ENCODE measurements at places on chromosomes 16 and 17.

DNA sequence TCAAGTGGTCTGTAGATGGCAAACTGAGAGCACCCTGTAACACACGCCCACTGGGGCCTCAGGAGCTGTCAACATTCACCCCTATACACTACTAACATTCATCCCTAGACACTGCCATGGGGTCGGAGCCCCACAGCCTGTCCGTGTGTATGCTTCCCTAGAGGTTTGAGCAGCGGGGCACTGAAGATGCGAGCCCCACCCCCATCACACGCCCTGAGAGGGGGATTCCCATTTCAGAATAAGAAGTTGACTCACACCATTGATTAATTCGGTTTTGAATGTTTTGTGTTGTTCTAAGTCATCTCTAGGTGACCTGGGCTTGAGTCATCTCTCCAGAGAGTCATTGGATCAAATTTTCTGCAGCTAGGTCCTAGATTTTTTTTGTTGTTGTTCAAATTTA, 37.3 kb upstream of the MMD start:
- DNase-seq = peak; percentile 27

GRCh38 chr17:58317421-58318064, 11.1 kb downstream of the TSPOAP1 start:
- DNase-seq = peak; percentile 87

DNA sequence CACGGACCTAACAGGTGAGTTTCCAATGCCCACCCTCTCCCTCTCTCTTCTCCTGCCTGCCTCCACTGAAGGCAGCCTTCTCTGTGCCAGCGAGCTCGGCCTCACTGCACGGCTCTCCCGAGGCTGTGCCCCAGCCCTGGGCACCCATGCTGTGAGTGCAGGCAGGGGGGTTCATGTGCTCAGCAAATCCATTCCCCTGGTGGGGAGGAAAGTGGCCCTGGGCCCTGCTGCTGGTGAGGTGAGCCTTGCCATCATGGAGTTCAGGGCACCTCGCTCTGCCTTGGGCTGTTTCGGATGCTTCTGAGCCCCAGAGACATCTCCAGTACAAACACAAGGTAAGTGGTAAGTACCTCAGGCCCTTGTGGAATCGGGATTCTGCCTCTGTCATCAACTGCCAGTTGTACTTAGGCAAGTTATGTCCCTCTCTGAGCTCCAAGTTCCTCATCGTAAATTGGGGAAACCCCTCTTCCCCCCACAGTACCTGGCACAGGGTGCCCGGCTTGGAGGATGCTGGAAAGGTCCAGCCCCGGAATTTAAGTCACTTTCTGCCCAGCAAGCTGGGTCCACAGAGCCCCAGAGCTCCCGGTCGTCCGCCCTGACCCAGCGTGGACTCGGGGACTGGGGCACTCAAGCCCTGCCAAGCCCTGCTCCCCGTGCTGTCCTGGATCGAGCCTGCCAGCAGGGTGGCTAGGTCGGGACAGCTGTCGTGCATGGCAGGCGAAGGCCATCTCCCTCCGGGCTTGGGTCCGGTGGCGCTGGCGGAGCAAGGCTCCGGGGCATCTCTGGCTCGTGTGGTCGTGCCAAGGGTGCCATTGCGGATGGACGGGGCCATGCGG, 684 bp upstream of the NUDT16L1 start:
- DNase-seq = peak; percentile 66

DNA sequence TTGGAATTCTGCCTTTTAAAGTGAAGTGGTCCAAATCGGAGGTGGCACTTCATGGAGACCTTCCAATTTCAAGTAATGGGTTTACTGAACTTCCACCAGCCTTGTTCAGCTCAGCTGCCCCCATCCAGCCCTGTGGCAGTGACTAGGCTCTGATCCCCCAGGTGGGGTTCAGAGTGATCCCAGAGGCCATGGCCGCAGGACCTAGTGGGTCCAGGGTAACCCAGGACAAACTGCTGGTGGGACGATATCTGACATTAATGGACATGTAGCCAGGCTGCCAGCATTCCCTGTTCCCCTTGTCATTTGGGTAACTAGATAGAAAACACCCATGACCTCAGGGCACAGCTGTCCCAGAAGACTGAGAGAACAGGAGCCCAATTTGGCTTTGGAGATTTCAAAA, 209.9 kb downstream of the GSG1L start:
- no peak for DNase-seq

DNA sequence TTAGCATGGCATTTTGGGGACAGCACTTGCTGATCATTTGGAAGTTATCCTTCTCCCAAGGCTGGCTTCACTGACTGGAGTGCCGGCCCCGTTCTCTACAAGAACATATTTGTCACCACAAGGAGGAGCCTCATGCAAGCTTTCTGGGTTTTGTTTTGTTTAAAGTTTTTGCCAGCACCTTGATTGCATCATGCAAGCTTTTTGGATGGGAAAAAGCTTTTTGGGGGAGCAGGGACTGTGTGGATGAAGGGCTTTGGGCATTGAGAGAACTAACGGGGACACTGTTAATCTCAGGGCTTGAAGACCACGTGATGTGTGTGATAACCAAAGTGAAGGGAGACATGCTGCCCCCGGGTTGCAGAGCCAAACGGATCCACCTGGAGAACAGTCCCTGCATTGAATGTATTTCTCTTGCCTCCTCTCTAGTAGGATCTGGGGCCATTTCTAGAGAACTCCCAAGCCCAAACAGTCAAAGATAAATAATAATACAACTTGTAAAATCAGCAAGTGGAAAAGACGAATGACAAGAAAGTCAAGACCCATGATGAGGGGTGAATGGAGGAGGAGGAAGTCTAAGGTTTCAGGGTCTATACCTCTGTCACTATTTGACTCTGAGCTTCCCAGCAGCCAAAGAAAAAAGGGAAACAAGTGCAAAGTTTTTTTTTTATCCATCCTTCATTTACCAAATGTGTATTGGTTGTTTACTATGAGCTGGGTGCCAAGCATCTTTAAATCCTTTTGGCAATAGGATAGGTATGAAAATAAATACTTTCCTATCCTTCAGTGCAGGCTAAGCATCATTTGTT, 17.2 kb downstream of the TMEM114 start:
- no peak for DNase-seq

DNA sequence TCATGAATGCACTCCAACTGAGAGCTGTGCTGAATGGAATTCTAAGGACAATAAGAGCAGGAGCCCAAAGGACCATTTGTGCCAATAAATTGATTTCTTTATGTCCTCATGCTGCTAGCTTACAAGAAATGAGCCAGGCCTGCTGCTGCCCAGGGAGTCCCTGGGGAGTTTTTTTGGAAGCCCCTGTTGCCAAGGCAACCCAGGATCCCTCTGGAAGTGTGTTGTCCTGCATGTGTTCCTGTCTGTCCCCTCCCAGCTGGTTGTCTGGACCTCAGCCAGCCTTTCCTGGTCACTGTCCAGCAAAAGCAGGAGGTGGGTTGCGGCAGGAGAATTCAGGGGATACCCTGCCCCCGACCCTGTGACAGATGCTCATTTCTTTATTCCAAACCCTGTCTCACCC, 51.0 kb upstream of the GPRC5B start:
- DNase-seq = no peak

- no peak for DNase-seq
Measured at GRCh38 chr17:5179003-5179402, 12.7 kb downstream of the ZNF594 start.
